Central memory CD4-positive, alpha-beta T cell (primary cell): ENCODE measurements at places on chromosomes 3 and 15.

GRCh38 chr15:74444106-74445062, 10.6 kb upstream of the SEMA7A start:
- DNase-seq, result no peak

DNA sequence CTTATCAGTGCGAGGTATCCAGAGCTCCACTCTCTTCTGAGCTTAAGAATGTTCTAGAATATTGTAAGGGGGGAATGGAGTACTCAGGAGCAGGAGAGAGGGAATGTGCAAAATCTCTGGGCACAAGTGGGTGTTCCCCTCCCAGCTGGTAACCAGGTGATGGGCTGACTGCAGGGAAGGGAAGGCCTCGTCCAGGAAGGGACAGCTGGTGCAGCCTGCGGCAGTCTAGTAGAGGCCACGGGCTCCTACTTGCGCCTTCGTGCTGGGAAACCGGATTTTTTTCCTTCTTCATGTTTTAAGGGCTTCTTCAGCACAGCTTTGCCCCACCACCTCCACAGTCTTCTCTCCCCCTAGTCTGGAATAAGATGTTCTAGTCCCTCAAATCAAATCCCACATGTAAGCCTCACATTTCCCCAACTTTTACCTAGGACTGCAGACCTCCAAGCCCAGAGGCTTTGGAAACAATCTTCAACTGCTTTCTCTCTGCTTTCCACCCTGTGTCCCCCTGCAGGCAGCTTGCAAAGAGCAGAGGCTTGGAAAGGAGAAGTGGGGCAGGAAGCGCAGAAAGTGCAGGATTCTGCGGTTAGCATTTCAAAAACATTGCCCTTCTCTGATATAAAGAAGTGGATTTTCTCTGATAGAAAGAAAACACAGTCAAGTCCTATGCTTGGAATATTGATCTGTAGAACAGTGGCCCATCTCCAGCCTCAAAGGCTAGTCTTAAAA, 11.9 kb upstream of the CGNL1 start:
- DNase-seq, result no peak

- DNase-seq, result no peak
Observed at GRCh38 chr15:34355241-34355640, 11.8 kb downstream of the LPCAT4 start.

- DNase-seq, result no peak
Observed at GRCh38 chr3:128080323-128081080, 28.3 kb downstream of the SEC61A1 start.

- peak; percentile 73 for DNase-seq
Observed at GRCh38 chr15:77021803-77022381, 27.0 kb downstream of the PSTPIP1 start.

DNA sequence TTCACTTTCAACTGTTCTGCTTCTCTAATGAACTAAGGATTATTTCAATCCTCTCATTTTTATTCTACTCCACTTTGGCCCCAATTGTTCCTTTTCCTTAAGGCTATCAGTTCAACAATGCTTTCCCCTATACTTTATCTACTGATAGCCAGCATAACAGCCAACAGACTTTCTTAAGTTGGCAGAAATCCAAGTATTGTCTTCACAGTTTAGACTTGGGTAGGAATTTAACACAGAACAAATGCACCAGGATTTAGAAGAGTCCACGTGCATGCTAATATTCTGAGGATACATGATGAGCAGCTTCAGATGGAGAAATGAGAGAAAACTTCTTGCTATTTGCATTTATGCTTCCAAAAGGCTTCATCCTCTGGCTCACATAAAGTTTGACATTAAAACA, 54.8 kb downstream of the FBN1 start:
- DNase-seq, result no peak

DNA sequence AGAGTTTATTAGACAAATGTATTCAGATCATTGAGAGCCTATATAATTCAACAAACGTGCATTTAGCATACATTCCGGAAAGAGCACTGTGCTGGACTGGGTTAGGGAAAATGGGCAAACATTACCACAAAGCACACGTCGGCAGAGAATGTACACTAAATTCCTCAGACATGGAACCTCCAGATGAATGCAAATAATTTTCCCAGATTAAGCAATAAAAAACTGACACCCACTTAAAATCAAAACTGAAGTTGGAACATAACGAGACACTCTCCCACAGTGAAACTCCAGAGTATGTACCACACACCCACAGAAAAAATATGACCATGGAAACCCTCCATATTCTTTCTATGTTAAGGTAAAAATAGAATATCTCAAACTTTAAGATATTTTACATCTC, 4.8 kb downstream of the SECISBP2L start:
- no peak for DNase-seq

GRCh38 chr3:99246010-99246654, 344.6 kb upstream of the DCBLD2 start:
- no peak for DNase-seq

GRCh38 chr3:168991803-168992202, 671.7 kb downstream of the MECOM start:
- no peak for DNase-seq

DNA sequence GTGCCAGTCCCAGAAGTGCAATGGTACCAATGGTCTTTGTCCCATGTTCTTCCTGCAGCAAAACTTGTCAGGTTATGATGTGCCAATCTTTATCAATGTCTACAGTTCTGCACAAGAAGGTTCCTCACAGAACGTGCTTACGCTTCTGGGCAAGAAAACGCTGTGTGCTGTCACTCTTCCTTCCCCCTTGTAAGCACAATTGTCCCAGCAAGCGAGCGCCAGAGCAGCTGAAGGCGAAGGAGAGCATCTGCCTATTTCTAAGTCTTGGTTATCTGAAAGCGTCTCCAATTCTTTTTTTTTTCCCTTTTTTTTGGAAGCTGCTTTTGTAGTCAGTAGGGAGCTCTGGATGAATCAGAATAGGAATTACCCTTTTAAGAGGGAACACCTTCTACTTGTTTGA, 514.4 kb downstream of the FGF12 start:
- no peak for DNase-seq

GRCh38 chr3:73602170-73602569, 22.6 kb downstream of the PDZRN3 start:
- DNase-seq, result no peak

- no peak for DNase-seq
Observed at GRCh38 chr3:74520895-74521294, 93.6 kb downstream of the CNTN3 start.

DNA sequence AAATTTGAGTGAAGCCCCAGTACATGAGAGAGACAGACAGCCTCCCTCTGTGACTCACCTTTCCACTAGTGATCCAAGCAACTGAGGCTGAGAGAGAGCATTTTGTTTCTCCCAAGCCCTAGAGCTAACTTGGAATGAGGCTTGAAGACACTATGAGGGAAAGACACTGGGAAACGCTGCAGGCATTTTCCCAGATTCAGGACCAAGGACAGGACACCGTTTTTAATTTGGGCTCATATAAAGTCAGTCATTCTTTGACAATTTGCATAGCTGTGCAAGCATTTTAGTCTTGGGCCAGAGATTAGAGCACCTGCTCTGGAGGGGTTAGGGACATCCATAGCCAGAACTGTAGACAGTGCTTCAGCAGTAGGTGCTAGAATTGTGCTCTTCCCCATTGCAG, 249.0 kb downstream of the AGBL1 start:
- no peak for DNase-seq

- peak; percentile 32 for DNase-seq
Observed at GRCh38 chr15:60179786-60180391, 175.8 kb downstream of the FOXB1 start.

DNA sequence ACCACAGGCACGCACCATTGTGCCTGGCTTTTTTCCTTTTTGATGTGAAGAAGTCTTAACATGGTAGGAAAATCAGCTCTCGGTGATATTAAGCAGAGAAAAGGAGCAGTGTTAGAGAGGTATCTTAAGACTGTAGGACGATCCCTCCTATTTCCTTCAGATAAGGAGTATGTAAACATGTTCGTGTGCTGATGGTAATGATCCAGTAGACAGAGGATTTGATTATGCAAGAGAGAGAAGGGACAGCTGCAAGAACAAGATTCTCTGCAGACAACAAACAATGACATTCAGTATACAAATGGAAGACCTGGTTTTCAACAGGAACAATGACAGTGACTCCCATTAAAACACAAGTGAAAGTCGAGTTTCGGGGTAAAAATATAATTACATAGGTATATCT, 95.1 kb upstream of the MELTF start:
- no peak for DNase-seq

DNA sequence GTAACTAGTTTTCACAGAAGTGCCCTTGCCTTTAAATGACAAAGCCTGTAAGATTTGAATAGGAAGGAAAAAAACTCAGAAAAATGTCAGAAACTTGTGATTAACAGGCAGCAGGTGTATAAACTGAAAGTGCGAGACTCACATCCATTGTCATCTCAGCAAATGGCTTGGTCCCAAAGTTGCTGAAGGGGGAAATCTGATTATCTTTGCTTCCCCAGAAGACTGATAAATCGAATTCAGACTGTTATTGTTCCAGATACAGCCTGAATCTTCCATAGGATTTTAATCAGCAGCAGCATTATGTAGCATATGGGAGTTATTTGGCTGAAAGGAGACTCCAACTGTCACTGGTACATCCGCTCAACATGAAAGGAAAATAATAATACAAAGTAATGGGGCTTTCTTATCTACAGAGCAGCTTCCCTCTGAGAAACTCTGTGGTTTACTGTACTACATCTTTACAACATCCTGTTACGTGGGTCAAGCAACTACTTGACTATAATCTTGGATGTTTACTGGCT, 550.4 kb upstream of the CCDC54 start:
- no peak for DNase-seq

DNA sequence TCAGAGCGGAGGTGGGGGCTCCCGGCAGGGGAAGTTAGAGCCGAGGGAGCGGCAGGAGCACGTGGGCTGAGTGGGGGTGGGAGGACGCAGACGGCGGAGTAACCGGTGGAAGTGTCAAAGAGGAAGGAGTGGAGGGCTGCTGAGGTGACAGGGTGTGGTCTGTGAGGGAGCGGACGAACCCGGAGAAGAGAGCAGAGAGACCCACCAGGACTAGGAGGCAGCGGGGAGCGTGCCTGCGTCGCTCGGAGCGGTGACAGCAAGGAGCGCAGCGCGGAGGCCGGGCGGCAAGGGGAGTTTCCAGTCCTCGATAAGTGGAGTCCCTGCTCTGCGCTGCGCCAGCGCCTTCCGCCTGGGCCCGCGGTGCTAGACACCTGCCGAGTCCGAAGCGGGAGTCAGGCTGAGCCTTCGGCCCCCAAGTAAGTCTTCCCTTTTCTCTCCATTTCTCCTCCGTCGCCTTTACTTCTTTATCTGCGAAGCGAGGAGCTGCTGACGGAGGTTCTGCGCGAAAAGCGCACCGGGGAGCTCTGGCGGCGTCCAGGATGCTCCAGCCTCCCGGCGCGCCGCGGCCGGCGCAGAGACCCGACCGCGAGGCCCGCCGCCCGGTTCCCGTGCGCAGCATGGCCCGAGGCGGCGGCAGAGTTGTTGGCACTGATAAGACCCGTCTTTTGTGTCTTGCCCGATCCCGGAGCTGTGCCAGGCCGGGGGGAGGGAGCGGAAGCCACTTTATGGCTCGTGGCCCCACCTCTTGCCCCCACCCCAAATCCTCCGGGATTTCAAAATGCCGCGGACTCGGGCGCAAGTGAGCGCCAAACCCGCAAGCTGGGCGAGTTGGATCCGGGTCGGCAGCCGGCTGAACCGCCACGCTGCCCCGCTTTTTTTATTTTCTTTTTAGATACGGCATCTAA, 533.0 kb upstream of the SEMA6D start:
- no peak for DNase-seq

DNA sequence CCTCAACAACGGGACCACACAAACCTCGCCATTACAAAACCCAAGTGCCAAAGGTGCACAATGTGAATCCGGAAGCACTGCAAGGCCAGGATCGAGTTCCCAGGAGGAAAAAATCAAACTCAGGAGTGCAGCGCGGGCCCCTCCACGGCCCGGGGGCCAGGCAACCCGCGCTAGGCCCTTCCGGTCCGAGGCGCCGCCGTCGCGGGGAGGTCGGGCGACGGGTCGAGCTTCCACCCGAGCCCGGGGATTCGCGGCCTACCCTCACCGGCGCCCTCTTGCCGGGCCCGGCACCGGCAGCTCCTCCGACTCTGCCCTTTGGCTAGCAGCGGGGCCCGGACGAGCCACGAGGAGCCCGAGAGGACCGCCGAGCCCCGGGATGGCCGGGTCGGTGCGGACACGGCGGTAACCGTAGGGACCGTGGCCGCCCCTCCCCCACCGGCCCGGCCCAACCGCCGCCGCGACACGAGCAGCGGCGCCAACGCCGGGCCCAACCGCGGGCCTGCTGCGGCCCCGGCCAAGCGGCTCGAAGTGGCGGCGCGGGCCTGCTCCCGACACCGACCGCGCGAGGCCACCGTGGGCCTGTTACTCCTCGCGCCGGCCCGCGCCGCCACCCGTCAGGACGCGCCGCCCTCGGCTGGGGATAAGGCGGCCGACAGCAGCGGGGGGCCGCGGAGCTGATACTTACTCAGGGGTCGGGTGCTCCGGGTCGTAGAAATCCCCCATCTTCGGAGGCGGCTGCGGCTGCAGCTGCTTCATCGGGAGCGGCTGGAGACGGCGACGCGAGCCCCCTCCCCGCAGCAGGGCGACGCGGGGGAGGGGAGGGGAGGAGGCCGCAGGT, 525 bp downstream of the SETD2 start:
- DNase-seq, result peak; percentile 60

DNA sequence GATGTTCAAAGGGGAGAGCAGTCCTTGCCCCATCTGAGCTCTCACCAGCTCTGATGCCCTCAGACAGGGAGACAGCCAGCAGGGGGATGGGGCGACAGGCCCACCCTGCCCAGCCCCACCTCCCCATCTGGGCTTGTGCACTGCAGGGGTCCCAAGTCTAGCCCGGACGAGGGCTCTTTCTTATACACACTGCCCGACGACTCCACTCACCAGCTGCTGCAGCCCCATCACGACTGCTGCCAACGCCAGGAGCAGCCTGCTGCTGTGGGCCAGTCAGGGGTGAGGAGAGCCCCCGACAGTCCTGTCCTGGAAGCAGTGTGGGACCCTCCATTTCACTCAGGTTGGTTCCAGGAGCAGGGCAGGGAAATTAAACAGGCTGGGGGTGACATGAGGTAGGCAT, 73.9 kb downstream of the BOC start:
- no peak for DNase-seq

GRCh38 chr3:14415501-14415900, 13.1 kb downstream of the SLC6A6 start:
- no peak for DNase-seq

DNA sequence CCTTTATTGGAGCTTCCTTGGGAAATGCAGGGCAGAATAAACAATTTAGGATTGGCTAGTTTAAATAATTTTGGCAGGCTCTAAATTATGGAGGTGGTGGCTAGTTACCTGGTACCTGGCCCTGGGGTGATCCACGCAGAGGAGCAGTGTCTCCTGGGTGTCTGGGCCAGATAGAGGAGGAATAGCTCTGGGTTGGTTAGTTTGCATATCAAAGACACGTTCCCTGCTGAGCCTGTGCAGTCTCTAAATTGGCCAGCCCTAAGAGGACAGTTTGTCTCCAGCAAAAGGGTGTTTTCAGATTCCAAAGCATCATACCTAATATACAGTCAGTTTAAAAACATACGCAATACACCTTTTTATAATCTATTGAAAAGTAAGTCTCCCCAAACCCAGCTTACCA, 333.3 kb upstream of the TPM1 start:
- DNase-seq, result no peak

DNA sequence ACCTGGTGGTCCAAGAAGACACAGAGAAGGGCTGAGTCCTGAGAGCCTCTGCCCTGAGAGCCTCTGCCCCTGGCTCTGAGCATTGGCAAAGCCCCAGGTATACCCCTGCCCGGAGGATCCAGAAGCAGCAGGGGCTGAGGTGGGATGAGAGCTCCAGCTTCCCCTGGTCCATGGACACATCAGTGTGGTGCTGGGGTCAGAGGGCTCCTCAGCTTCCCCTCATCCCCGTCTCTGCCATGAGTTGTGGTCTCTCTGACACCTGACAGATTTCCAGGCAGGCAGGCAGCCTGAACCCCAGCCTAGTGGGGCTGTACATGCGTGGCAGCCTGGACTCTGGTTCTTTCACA, 3.5 kb upstream of the KLF15 start:
- DNase-seq, result no peak
